Fibroblast of skin of back (primary cell): ENCODE measurements at places on chromosomes 7 and 10.

- no peak for DNase-seq
Observed at GRCh38 chr10:102731222-102731800, 12.4 kb upstream of the WBP1L start.

DNA sequence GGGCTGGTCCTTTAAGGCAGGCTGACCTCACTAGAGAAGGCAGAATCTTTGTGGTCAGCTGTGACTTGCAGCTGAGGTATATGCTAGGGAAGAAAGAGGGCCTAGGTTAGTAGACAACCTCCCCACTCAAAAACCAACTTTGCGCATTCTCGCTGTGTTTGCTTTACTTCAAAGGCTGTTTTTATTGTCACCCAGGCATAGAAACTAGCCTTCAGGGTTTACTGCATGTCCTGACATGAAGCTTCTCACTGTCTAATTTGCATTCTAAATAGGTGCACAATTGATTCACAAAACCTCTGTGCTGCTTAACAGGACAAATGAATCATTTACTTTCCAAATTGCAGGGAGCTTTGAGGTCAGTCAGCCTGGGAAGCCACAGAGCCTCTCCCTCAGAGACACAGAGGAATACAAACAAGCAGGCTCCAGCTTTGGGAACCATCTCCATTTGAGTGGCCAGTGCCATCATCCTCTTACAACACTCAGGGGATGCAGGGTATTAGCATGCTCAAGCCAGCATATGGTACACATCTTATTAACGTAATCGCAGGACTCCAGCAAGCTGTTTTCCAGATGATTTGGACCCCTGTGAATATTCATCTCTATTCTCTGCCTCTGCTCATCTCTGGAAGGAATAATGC lies 596.4 kb upstream of the GHITM start:
- peak; percentile 27 for DNase-seq

GRCh38 chr10:29287635-29288034 lies 1.2 kb upstream of the LYZL1 start:
- no peak for DNase-seq

GRCh38 chr10:132306864-132307751 lies 642 bp downstream of the STK32C start:
- DNase-seq = no peak

GRCh38 chr7:124754576-124755268 lies 10.9 kb downstream of the GPR37 start:
- DNase-seq = no peak

GRCh38 chr7:8628656-8629055 lies 195.2 kb downstream of the NXPH1 start:
- no peak for DNase-seq

DNA sequence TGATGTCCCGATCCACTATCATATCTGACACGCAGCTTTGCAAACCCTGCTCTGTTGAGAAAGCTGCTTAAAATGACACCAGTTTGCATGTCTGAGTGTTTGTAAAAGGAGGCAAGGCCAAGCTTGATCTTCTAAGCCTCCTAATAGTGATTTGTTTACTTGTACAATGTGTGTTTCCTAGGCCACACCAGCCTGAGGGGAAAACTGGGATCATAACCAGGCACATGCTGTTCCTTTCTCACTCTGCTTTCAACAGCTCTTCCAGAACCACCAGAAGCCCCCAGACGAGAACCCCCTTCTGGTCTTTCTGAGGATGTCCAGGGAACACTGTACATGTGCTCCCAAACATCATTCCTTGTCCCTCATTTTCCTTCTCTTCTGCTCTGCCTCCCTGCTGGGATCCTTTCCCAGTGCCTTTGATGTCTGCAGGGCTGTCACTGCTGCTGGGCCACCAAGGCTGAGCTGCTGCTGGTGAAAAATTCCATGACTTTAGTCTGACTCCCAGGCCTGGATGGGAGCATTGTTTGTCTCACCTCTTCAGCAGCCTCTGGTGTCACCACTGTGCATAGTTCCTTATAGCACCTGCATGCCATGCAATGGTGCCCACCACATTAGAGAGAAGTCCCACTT lies 4.0 kb upstream of the LGI1 start:
- DNase-seq = no peak

- no peak for DNase-seq
Observed at GRCh38 chr10:11513727-11514126, 97.7 kb downstream of the USP6NL start.

GRCh38 chr10:5314840-5315239 lies 49.9 kb upstream of the UCN3 start:
- DNase-seq = no peak

DNA sequence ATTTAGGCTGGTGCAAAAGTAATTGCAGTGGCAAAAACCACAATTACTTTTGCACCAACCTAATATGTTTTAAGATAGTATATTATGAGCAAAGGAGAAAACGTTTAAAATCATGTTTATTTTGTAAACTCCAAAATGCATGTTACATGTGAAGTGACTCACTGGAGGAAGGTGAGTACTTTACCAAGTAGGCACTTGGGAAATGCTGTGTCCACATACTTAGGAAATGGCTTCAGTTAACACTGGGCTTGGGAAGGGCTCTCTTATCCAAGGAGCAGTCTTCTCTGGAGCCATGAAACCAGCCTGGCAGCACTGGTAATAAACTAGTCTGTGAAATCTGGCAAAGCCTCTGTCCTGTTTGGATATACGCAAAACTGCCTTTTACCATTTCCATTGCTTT lies 4.4 kb downstream of the RPS24 start:
- no peak for DNase-seq

- DNase-seq = no peak
Observed at GRCh38 chr7:46156086-46156485, 235.0 kb upstream of the IGFBP3 start.

DNA sequence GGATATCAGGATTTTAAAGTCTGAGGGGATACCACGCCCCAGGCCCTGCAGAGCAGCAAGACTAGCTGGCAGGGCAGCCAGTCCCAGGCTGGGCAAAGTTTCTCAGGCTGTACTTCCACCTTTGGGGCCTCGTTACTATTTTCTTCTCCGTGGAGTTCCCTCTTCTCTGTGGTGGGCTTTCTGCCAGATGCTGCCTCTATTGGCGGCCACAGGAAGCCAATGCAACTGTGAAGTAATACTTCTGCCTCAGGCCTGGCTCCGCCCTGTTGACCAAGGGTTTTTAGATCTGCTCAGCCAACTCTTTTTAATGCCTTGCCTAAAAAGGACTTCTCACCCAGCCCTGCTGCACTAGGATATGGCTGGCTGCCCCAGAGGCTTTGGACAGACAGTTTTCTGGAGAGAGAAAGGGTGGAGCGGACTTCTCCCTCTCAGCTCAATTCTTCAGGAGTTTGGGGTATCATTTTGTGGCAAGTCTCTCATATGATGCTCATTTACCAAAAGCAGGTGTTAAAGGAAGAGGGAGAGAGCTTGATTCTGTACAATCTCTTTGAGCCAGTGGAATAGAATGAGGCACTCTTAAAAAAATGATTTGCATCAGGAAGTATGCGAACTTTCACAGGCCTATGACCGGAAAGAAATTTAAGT lies 67.4 kb downstream of the HHEX start:
- peak; percentile 72 for DNase-seq

GRCh38 chr7:113636727-113637421 lies 281.9 kb downstream of the PPP1R3A start:
- peak; percentile 17 for DNase-seq

DNA sequence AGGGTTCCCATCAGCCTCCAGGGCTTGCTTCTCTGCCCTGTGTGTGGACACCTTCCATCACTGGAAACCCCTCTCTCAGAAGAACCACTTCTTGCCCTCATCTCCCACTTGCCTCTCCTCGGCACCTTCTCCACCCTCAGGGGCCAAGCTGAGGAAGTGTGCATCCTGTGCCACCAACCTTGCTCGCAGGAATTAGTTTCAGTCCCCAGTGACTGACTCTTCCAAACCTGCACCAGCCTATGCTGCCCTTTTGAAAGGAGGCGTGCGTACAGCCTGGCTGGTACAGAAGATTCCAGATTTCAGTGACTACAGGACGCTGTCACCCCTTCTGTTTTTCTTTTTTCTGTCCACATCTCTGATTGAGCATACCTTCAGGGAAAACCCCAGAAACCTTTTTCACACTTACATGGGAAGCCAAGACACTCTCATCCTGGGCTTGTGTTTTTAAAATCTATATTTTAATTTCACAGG lies 67.1 kb downstream of the IKZF1 start:
- no peak for DNase-seq

GRCh38 chr7:65251851-65252620 lies 121.6 kb upstream of the ZNF92 start:
- DNase-seq = peak; percentile 29

- no peak for DNase-seq
Observed at GRCh38 chr10:79273604-79274003, 73.7 kb upstream of the PPIF start.
